ENCODE measurements at places on chromosomes 2 and 18. TPM values are rescaled to one million over a fixed set of nuclear protein-coding genes. Genes with fewer than 3 reads are reported as not detected.

DNA sequence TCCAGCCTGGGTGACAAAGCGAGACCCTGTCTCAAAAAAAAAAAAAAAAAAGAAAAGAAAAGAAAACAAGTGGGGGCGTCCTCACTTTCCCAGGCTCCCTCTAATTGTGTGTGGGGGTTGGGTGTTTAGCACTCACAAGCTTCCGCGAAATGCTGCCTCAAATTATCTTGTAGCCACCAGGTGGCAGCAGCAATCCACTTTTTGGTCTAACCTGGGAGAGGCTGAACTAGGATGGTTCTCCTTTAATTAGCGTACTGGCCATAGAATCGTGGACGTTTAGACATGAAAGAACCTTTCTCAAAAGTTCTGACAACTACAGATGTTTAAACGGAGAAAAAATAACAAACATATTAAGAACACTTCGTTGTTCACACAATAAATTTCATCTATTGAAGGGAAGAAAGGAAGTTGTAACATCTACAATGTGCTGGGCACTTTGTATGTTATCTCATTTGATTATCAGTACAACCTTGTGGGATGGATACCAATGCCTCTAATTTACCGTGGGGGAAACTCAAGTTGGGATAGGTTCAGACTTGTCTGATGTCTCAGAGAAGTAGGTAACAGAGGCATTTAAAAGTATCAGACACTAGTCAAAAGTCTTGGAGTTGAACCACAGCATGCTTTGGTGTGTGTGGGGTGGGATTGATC lies 122.7 kb upstream of the NABP1 start:
- peak; percentile 87 for DNase-seq

DNA sequence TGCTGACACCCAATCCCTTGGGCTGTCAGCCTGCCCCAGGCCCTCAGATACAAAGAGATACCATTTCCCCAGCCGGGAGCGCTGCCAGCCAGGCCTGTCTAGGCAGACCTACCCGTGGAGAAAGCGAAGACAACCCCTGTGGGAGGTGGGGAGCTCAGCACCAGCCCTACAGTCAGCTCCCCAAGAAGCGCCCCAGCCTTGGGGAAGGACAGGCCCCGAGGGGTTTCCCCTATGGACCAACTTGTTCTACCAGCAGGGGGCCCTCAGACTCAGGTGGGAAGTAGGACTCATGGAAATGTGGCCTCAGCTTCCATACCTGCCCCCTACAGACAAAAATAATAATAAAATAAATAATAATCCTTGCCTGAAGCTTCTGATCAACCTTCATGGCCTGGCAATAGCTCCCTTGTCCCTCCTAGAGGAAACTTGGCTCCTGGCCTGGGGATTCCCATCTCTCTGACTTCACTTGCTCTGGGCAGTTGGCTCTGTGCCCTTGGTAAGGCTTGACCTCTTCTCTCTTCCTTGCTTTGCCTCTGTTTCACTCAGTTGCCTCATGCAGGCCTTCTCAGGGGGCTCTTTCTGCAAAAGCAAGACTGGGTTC lies 7.0 kb downstream of the SLC35F6 start:
- DNase-seq = no peak

GRCh38 chr2:176583607-176584006 lies 314.4 kb downstream of the MTX2 start:
- DNase-seq = no peak

- no peak for DNase-seq
Observed at GRCh38 chr2:164842624-164842966, 972 bp upstream of the COBLL1 start.

ZNF396 gene
- 1.7 TPM for polyA plus RNA-seq

CAD gene
- 27.6 TPM for polyA plus RNA-seq

SLC4A3 gene
- polyA plus RNA-seq = 7.8 TPM

All from muscle of arm (tissue), 14 donors.